Osteoblast (primary cell): ENCODE measurements at places on chromosomes 11 and 22. TPM values are rescaled to one million over a fixed set of nuclear protein-coding genes. Genes with fewer than 3 reads are reported as not detected.

NXF1 gene
- total RNA-seq = 25.6 and 31.1 TPM in 2 replicates

VPREB1 gene
- total RNA-seq = not detected in 2 replicates

AIFM3 gene
- total RNA-seq = 0.59 and 0.72 TPM in 2 replicates

EMID1 gene
- under 0.01 and 0.29 TPM in 2 replicates for total RNA-seq

DNA sequence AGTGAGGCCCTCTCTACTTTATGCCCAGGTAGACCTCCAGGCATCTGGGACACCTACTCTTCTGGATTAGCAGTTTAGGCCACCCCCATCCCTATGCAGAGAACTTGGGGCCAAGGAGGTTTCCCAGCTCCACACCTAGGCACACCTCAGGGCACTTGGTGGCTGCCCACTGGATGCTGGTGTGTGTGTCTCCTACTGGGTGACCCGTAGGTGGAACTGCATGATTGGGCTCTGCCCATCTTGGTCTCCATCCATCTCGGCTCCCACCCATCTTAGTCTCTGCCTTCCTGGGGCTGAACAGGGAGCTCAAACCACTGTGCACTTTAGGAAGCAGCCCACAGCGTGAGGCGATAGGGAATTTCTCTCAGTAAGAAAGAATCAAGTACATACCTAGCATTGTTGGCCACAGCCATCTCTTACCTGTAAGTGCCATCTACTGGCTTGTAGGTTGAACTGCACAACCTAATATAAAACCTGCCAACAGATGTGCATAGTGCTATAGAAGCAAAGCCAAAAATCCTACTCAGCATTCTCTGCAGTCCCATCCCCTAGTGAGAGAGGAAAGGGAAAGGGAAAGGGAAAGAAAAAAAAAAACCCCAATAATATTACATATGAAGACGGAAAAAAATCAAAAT is 61.6 kb upstream of the PTPN5 start:
- DNase-seq = no peak

DNA sequence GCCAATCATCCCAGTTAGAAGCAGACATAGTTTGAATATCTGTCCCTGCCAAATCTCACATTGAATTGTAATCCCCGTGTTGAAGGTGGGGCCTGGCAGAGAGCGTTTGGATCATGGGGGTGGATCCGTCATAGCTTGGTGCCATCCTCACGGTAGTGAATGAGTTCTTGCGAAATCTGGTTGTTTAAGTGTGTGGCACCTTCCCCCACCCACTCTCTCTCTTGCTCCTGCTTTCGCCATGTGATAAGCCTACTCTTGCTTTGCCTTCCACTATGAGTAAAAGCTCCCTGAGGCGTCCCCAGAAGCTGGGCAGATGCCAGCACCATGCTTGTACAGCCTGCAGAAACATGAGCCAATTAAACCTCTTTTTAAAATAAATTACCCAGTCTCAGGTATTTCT is 5.0 kb upstream of the CCDC81 start:
- DNase-seq = no peak

- DNase-seq = no peak
Observed at GRCh38 chr11:45050111-45050510, 96.3 kb upstream of the PRDM11 start.

- no peak for DNase-seq
Observed at GRCh38 chr22:18095101-18095805, 15.4 kb upstream of the TUBA8 start.

- DNase-seq = peak; percentile 17
Observed at GRCh38 chr22:31952094-31952401, 7.7 kb downstream of the YWHAH start.

DNA sequence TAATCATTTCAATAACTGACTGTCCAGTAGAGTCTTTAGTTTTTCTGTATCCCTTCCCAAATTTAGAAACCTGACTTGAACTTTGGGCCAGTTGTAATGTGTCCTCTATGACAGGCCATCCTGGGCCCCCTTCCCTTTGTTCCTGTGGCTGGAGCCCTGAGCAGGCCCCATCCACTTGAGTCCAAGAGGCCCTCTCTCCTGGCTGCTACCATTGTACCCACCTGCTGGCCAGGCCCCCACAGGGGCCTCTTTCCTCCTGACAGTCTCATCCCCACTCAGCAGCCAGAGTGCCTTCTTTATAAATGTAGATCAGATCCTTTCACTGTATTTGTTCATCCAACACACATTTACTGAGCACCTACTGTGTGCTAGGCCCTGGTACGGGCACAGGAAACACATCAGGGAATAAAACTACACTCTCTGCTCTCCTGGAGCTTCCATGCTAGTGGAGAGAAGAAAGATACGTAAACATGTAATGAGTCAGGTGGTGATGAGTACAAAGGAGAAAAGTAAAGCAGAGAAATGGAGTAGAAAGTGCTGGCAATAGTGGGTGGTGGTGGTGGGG is 2.7 kb upstream of the LRP5 start:
- DNase-seq = peak; percentile 65

DNA sequence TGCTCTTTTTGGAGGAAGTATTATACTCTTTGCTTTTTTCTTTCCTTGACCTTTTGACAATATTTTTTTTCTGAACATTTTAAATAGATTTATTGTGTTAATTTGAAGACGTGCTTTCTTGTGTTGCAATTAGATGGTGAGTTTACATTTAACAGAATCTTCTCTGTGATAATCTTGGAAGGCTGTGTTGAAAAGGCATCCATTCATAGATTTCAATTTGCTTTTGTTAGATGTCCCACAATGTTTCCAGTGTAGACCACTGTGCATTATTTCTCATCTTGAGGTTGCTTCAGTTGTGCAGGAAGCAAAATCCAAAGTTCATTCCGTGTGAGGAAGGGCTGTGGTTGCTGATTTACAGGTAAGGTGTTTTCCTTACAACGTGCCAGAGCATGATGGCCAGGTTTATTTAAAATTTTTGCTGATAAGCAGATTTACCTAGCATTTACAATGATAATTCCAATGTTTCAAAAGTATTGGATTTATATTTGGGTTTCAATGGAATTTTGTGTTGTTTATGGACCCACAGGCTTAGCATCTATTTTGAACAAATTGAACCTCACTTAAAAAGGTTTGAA is 4.1 kb upstream of the OR5J2 start:
- no peak for DNase-seq

GRCh38 chr22:23579870-23580575 is at the start of gene IGLL1:
IGLL1 (minus strand) TSS chr22:23580290; CDS start chr22:23580190, 100 bp downstream.
- peak; percentile 50 for DNase-seq

DNA sequence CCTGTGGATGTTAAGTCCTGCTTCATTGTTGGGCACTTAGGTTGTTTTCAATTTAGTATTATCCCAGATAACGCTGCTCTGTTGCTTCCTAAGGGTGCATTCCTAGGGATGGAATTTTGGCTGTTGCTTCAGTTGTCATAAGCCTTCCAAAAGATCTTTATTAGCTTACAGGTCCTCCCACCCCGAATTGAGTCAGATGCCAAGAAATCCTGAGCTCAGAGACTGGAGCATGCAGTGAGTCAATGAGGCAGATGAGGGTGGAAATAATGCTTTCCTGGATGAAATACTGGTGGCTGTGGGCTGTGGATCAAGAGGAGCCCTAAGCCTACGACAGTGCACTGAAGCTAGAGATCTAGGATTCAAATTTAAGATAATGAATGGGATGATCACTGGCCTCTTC is 10.7 kb upstream of the IL18BP start:
- peak; percentile 92 for DNase-seq

GRCh38 chr11:78731027-78731426 is 156.4 kb upstream of the NARS2 start:
- DNase-seq = no peak

DNA sequence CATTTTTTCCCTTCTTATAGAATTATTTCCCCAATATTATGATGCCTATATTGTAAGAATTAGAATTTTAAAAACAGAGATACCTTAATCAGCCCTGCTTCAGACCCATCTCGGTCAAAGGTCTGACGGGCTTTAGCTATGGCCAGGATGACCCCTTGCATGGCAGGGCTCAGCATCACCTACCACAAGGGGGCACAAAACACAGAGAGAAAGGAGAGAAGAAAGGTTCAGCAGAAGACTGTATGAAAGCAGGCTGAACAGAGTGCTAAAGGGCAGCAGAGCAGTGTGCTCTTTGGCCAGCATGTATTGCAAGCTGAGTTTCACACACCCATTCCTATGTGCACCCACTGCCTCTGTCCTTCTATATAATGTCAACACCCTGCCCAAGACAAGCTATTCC is 26.8 kb downstream of the CLDN25 start:
- no peak for DNase-seq

- DNase-seq = no peak
Observed at GRCh38 chr22:32951807-32952153, 106.4 kb downstream of the SYN3 start.

GRCh38 chr11:32775908-32776307 is 18.6 kb downstream of the CCDC73 start:
- DNase-seq = no peak

DNA sequence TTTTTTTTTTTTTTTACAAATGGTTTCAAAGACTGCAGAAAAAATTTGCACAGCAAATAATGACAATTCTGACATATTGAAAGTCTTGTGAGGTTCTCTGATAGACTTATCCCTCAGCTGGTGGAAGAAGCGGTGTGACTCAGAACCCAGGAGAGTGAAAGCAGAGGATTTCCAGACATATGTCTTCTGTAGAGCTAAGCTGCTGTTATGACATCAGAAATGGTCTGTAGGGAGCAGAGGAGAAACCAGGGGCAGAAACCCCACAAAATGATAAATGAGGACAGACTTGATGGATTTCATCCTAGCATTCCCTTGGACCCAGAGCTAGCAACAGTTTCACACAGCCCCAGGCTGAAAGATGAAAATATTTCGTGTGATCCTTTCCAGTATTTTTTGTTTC is 582.6 kb downstream of the METTL15 start:
- no peak for DNase-seq

- peak; percentile 39 for DNase-seq
Observed at GRCh38 chr22:49704345-49705215, 123.1 kb downstream of the BRD1 start.

- no peak for DNase-seq
Observed at GRCh38 chr11:44905131-44905866, 45.4 kb downstream of the TP53I11 start.
